Caco-2 (cell line): ENCODE measurements at places on chromosomes 7 and 10. TPM values are rescaled to one million over a fixed set of nuclear protein-coding genes. Genes with fewer than 3 reads are reported as not detected.

DNA sequence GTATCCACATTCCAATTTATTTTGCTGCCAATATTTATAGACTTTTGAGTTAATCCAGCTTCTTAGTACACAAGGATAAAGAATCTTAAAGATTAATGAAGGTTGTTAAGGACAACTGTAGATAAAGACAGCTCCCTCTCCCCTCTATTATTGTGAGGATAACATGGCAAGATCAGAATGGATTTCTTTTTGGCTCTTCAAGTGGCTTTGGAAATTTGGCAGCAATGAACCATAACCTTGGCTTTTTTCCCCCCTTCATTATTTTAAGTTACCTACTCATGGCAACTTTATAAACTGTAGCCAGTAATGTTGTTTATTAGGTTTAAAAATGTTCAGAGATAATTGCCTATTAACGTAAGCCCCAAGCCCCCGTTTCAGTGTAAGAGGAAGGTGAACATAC, 131.1 kb upstream of the SLC26A5 start:
- DNase-seq, result no peak

GRCh38 chr7:111108496-111108895, 17.6 kb downstream of the LRRN3 start:
- DNase-seq, result no peak

DNA sequence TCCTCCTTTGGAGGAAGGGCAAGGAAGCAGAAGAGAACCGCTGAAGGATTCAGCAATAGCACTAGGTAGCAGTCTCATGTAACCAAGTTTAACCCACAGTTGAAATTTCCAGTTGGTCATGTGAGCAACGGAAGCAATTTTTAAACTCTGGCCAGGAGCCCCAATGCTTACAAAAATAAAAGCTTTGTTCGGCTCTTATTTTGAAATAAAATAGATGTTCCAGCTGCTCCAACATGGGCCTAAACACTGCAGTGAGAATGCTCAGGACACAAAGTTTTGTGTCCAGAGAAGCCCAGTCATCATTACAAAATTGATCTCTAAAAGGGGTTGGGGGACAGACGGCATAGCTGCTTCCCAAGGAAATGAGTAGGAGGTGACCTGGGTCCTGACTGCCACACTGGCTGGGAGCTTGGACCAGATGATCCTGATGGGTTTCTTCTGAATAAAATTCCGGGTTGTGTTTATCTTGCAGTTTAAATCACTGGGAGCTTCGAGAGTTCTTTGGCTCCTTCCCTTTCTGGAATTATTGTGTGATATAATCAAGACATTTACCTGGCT, 452 bp upstream of the TMEM140 start:
- no peak for DNase-seq

DNA sequence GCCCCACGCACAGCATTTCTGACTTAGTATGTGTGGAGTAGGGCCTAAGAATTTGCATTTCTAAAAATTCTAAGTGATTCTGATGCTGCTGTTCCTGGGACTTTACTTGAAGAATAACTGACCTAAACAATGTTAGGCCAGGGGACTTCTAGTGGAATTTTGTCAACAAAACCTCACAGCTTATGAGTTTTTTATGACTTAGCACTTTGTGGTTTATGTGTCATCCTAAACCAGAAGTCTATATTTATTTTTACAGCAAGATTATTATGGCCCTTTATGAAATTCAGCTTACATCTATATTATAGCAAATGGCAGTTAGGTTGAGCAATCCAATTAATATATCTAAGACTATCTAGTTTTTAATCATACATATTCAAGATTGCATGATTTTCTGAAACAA, 24.6 kb upstream of the BET1 start:
- DNase-seq, result no peak

GRCh38 chr10:23886355-23886754, 322.6 kb upstream of the KIAA1217 start:
- DNase-seq, result no peak

GRCh38 chr10:26790221-26790995, 70.3 kb downstream of the ABI1 start:
- no peak for DNase-seq

The KIAA1217 gene
- 166 and 171 TPM in 2 replicates for total RNA-seq

The UBE2D4 gene
- 12.7 and 15.4 TPM in 2 replicates for total RNA-seq

The MYPN gene
- total RNA-seq, result not detected in 2 replicates

The MMP21 gene
- total RNA-seq, result not detected in 2 replicates

The ANKRD30A gene
- total RNA-seq, result 0.14 TPM in 1 of 2 replicates, not detected in the other
